GM12892 (cell line): ENCODE measurements at places on chromosomes 3 and 15.

GRCh38 chr3:127734754-127735473, 62.2 kb downstream of the ABTB1 start:
- DNase-seq: no peak

DNA sequence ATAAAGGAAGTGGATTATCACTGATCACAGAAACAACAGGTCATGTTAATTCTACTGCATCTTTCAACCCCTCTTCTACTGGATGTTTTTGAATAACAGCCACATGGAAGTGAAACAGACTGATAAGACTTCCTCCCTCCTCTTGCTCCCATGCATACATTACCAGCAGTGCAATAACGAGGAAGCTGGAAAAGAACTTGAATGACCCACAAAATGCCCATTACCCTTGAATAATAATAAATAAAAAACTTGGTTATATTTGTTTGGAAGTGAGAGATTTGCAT, 51.6 kb downstream of the RARB start:
- DNase-seq: no peak

- DNase-seq: no peak
Observed at GRCh38 chr3:169695031-169695430, 31.5 kb upstream of the MECOM start.

GRCh38 chr15:84715441-84716035, 401 bp downstream of the SEC11A start:
- DNase-seq: no peak

- DNase-seq: no peak
Observed at GRCh38 chr3:171695426-171695825, 114.9 kb downstream of the PLD1 start.

DNA sequence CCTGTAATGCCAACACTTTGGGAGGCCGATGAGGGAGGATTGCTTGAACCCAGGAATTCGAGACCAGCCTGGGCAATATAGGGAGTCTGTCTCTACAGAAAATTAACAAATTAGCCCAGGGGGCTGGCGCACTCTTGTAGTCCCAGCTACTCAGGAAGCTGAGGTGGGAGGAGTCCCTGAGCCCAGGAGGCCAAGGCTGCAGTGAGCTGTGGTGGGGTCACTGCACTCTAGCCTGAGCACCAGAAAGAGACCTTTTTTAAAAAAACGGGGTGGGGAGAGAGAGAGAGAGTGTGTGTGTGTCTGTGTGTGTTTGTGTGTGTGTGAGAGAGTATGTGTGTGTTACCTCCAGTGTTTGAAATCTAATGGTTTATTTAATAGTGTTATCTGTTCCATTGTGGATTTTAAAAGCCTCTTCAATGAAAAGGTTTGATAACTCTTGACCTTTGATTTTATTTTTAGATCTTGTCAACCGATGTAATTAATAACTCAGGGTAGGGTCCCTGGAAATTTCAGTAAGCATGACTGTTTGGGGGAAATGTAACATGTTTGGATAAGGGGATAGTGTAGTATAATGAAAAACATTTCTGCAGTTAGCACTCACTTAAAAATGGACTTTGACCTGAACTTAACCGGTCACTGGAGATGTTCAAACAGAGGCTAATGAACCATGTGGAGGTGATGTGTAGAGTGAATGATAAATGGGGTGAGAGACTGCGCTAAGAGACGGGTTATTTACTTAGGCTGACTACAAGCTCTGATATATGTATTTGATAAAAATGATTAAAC, 29.7 kb downstream of the LRCH3 start:
- no peak for DNase-seq

GRCh38 chr15:98983334-98983733, 24.3 kb downstream of the PGPEP1L start:
- DNase-seq: no peak

DNA sequence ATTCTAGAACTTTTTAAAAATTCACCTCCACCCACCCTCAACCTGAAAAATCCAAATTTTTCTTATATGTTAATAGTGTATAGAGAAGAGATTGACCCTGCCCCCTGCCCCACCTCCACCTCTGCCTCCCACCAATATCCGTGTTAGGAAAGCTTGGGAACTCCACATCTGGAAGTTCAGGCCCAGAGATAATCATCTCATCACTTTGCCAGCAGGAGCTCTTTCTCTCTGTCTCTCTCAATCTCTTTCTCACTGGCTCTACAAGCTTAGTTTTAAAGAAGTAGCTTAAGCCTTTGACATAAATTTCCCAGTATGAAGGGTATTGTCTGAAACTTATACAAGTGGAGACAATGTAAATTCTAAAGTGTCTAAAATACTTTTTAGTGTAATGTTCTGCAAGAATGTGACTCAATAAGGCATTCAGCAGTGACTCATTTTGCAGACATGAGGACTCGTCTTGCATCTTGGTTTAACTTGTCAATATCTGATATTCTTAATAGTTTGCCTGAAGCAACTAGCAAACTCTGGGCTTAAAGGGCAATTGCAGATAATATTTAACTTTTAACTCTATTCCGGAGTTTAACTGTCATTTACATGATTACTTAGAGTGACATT, 299.8 kb upstream of the EPHA3 start:
- no peak for DNase-seq

GRCh38 chr15:31523655-31524049, 197.0 kb downstream of the KLF13 start:
- DNase-seq: no peak

GRCh38 chr15:56247266-56247665, 3.6 kb upstream of the RFX7 start:
- no peak for DNase-seq

DNA sequence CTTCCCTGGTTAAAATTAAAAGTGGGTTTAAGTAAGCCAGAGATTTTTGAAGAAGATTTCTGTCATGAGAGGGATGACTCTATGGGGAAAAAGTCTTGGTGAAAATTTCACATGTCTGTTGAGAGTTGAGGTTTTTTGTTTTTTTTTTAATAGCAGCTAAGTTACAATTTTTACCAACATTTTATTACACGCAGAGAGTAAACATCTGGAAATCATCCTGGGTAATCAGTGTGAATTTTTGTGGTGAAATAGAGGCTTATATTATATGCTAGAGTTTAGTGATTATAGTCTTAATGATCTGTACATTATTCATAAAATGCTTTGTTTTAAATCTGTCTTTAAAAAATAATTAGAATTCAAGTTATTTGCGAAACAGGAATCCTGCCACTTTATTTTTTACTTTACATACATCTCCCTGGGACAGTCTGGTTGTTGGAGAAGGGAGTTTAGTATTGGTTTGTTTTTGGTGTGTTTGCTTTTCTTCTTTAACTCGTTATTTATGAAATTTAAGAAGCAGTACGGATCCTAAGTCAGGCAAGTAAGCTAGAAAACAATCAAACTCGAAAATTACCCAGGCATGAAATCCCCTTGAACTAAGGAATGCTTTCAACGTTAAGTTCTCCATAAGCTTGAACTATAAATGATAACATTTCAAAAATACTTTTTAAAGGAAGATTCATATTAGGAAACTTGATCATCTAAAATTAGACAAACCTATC, 143.4 kb upstream of the TSC22D2 start:
- no peak for DNase-seq

DNA sequence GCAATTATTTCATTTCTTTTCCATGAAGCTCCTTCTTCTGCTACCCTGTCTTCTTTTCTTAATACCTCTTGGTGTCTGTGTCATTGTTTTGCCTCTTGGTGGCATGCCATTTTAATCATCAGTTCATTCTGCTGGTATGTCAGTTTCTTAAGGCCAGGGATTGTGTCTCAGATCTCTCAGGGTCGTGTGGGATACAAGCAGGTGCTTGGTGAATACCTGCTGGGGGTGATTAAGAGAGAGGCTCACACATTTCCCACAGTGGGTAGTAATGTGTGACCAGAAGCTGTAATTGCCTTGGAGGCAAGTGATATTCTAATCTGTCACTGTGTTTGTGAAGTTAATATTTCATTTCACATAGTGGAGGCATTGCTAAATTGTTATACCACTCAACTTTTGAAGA, 361.4 kb upstream of the TRIM42 start:
- no peak for DNase-seq

DNA sequence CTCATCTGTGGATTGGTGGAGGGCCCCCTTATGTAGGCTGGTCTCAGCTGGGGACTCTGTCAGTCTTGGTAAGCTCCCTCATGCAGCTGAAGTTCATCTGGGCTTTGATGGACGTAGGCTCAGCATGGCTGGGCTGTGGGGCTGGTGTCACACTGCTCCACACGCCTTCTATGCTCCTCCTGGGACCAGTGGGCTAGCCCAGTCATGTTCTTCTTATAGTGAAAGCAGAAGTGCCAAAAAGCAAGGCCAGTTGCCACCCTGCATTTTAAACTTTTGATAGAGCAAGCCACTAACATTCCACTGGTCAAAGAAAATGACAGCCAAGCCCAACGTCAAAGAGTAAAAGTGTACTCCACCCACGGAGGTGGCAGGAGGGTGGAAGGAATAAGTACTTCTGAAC, 165.5 kb downstream of the MEX3B start:
- DNase-seq: no peak

DNA sequence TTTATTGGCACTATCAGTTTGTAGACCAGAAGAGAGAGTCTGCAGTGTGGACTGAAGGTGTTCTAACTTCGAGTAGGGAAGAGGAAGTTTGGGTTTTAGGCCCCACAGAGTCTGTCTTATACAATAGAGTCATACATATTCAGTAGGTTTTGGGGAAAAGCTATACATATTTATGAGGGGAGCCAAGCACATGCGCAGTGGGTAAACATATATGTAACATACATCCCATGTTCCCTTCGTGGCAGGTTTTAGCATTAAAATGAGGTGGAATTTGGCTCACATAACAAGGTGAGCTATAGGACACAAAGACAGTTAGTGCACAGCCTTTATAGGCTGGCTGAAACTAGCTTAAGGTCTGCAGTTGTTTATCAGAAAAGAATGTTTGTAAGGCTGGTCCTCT, 4.9 kb downstream of the GALK2 start:
- no peak for DNase-seq

- no peak for DNase-seq
Observed at GRCh38 chr3:161293381-161293780, 72.3 kb downstream of the NMD3 start.

DNA sequence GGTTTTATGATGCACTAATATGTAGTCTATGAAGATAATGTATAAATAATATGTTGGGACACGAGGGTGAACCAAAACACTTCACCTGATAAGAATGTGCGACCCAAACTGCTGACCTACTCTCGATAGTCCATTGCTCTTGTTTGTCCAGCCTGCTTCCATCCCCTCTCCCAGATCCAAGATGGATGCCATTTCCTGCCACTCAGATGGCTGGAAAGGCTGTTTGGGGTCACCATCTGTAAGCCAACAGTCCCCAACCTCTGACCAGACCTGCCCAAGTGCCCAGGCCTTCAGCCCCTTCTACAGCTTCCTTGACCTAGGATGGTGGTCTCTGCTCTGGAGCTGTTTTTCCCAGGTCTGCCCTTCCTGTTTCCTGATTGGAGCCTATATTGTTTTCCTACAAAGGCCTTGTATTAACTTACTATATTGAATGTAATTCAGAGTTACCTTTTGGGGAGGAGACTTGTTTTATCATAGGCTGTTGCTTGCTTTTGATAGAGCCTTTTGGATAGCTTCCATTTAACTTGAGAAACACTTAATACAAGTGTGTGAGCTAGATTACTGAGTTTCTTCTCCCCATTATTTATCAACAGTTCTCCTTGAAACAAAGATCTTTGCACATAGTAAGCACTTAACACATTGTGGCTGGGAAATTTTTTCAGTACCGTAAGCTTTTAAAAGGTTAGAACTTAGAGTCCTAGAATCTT, 5.0 kb upstream of the PAQR9 start:
- DNase-seq: no peak

DNA sequence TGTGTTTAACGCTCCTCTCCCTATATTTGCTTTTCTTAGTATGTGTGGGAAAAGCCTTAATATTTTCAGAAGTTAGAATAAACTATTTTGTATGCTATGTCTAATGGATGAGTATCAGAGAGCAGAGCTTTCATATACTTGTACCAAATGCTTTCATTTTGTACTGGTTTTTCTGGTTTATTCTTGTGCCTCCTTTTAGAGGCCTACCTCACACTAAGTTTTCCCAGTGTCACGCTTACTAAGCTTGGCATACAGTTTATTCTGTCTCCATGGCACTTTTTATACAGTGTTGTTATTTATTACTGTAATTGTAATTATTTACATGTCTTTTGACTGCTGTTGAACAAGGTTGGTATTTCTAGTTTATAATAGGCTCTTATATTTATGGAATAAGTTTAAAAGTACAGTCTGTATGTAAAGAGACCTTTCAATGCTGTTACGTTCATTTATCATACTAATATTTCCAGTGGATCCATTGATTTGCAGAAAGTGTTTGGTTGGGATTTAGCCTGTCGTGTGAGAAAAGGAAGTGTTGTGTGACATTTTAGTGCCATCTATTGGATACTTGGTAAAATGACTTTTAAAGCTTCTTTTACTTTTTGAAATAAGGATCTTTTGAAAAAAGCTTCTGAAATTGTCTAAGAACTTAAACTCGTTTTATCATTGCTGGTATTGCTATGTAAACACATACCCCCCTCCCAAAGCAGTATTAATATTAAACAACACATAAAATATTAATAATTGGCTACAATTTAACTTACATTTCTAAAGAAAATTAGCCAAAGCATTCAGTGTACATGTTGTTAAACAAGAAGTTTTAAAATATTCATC, 5.2 kb upstream of the EBLN2 start:
- no peak for DNase-seq

GRCh38 chr3:157077565-157077991, 82.4 kb downstream of the CCNL1 start:
- no peak for DNase-seq

- no peak for DNase-seq
Observed at GRCh38 chr3:123971406-123971805, 10.4 kb upstream of the CCDC14 start.

DNA sequence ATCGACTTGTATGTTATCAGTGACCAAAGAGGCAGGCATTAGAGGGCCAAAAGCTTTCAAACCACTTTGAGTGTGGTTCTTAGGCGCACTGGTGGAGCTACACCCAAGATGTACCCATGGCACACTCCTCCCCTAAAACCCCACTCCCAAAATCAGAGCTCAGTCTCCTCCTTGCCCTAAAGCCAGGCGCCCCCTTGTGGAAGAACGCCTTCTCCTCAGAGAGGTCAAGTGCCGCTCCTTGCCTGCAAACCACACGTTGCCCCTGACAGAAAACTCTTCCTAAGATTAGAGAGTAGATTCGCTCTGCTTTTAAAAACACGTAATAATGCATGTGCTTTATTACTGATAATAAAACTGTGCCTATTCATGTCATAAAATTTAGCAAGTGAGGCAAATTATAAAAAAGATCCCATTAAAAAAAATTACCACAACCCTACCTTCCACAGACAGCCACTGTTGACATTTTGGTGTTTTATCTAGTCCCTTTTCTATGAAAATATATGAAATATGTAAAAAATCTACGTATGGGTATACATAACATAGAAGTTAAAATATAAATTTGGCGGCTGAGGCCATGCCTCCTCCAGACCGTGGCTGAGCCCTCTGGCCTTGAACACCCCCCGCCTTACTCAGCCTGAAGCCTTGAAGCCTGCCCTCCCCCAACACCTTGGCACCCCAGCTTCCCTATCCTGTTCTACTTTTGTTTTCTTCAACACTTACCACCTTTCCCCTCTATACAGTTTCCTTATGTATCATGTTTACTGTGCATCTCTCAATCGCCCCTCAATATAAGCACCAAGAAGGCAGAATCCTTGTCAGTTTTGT, 33.5 kb downstream of the BCL2L10 start:
- DNase-seq: peak; percentile 41

GRCh38 chr15:67042551-67043142, 22.8 kb upstream of the SMAD3 start:
- DNase-seq: no peak

GRCh38 chr3:160477750-160478149, 28.2 kb upstream of the TRIM59 start:
- no peak for DNase-seq
